ENCODE measurements at places on chromosomes 1 and 21.

- no peak for DNase-seq
Observed at GRCh38 chr1:71817028-71817427, 465.3 kb downstream of the NEGR1 start.

DNA sequence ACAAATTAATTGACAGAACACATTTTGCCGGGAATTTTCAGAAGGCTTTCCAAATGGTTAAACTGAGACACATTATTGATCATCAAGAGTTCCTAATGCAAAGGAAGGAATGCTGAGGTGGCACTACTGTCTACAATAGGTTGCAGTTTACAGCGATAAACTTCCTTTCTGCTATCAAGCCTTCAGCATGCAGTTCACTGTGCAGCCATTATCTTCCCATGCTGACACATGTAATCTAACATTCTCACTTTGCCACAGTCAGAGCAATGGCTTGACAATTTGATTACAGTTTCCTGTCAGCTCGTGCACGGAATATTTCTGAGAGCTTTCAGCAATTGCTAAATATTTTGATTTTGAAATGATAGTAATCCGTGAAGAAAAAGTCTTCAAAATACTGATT is 166.9 kb upstream of the PRMT6 start:
- DNase-seq = no peak

- DNase-seq = no peak
Observed at GRCh38 chr21:35119501-35120047, 70.5 kb upstream of the RUNX1 start.

DNA sequence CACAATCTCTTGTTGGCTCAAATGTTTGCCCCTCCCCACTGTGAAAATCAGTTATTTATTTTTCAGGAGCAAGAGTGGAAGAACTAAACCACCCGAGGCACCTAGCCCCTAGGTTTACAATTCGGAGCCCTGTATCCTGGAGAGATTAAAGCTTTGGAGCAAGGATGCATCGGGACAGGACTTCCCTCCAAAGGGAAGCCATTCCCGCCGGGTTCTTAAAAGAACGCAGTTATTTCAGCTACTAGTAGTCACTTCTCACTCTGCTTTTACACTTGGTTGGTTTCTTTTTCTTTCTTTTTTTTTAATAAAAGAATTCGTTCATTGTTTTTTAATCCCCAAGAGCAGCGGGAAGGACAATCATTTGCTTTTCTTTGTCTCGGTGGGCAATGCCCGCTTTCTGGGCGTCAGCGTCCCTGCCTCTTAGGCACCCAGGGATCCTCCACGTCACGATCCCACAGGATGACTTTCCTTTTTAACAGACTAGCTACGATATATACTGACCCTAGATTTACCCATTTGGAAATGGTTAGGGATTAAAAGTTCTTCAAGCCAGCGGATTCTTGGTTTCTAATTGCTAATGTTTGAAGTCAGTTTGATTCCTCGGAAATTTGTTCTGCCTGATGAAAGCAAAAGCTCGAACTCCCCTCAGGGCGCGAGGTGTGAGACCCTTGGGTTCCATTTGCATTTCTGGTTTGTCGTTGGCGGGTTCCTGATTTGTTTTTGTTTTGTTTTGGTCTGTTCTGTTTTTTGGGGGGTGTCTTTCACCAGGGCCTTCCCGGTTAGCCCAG is 9.0 kb downstream of the TBX15 start:
- DNase-seq = no peak

- no peak for DNase-seq
Observed at GRCh38 chr1:217943361-217943760, 312.2 kb downstream of the SPATA17 start.

DNA sequence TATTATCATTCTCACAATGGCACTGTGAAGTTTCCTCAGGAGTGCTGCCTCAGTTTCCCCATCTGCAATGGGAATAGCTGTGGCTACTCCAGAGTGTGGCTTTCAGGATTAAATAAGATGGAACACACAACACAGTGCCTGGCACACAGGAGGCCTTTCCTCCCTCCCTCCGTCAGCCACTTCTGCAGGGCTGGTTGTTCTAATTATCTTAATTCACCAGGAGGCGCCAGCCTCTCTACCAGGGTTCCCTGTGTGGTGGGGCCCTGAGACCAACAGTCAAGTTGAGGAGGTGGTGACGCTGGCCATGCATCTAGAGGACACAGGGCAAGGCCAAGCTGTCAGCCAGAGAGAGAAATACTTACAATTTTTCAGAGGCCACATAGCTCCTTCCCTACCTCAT is 6.3 kb upstream of the FOXO6 start:
- no peak for DNase-seq

- DNase-seq = no peak
Observed at GRCh38 chr1:4027492-4028138, 127.5 kb upstream of the C1orf174 start.

Measured in urinary bladder (tissue), 4 donors.